ENCODE measurements at places on chromosomes 4 and X.

- no peak for DNase-seq
Observed at GRCh38 chr4:7513671-7514070, 78.9 kb upstream of the PSAPL1 start.

GRCh38 chr4:13413729-13414437 is 70.3 kb downstream of the RAB28 start:
- DNase-seq, result no peak

DNA sequence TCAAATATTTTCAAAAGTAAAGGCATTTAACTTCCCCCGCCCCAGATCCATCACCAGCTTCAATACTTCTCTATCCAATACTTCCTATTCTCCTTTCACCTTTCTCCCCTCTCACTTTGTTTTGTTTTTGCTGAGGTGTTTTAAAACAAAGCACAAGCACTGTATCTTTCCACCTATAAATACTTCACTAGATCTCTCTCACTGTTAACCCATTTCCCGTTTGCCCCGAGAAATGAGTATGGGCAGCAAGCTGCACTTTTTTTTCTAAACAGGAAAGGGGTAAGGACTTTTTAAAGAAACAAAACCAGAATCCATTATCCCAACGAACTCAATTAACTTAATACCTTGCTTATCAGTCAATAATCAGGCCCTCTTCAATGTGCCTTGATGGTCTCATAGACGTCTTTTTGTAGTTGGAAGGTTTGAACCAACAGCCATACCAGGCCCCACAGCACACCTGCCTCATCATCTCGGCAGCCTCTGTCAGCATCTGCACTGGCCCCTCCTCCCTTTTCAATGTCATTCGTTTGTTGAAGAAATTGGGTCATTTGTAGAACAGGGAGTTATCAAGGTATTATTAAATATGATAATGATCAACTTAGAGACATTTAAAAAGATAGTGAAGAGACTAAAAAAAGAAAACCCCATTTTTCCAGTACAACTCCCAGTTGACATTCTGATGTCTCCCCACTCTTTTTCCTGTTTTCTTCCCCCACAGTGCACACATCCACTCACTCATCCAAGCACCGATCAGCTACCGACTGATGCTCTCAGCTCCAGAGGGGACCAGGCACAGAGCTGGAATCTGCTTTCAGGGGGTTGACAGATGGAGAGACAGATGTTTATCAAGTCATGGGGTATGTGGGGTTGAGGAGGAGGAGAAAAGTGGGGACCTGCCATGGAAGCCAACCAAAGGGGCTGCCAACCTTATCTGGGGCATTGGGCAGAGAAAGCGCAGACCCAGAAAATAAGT is 25.8 kb downstream of the CRMP1 start:
- no peak for DNase-seq

DNA sequence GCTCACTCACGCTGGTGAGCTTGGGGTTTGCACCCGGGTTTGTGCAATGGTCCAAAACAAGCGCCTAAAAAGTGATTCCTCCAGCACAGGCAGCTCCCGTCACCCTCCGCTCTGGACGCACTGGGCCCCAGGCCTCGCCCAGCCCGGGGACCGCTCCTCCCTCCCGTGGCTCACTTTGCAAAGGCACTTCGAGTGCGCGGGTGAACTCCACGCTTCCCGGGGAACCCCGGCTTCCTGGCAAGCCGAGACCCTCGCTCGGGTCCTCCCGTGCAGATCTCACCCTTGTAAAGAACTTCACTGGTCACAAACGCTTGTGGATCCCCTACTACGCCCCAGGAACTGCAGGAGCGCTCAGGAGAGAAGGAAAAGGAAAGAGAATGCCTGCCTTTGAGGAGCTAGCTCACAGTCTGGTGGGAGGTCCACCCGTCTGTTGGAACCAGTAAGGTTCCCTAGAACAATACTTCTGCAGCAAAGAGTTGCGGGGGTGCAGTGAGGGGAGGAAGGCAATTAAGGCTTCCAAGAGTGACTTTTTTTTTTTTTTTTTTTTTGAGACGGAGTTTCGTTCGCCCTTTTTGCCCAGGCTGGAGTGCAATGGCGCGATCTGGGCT is at the start of gene CTPS2:
TSS of gene CTPS2 (minus strand) at position 122 of the 608 bp plus-strand sequence. CDS start 9,767 bp downstream, outside the sequence.
- DNase-seq, result no peak

DNA sequence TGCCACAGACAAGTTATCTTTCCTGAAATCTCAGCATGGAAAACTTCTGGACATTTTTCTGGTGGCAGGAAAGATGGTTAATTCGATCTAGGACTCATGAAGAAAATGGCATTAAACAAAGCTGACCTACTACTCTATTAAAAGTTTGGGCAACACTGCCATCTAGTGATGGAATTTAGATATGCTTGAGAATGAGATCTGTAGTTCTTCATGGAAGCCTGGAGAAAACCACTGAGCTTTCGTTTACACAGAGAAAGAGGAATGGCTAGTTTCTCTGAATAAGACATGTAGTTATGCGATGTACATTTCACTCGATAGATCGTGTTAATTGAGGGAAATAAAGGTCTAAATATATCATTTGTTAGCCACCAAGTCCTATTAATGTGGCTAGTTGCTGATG is 51.7 kb upstream of the CHRDL1 start:
- DNase-seq, result no peak

DNA sequence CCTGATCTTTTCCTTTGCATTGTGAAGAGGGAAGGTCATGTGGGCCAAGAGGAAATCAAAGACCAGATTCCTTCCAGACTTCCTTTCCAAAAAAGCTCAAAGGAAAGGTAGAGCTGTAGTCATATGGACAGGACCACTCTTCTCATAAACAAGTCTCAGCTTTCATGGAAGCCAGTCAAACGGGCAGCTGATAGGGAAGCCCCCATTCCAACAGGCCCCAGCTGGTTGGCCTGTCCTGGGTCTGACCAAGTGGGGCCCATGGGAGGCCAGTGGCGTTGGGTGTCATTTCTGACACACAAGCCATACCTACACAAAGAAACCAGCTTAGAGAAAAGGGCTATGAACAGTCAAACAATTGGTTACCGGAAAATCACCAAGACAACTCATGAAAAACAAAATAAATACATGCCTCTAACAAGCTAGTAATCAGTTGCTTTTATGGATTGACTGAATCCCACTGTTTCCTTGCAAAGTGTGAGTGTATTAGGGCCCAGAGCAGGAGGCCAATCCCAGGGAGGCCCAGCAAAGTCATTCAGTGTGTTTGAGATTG is 149.6 kb upstream of the MAMLD1 start:
- DNase-seq, result no peak

DNA sequence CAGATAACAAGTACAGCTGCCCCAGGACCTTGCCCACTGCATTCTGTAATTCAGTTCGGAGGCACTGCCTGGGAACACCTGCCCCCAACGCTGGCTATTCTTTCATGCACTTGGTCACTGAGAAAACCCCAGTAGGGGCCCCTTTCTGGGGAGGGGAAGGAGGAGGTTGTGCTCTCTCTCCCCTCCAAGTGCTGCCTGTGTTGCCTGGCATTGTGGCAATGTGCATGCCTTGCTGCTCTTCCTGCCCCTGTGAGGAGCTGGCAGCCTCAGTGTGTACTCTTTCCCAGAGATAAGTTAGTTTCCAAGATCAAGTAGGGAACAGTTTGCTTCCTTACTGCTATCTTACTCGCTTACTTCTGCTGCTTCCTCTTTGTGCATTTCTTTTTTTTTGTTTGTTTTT is 90.8 kb downstream of the AASDH start:
- no peak for DNase-seq

DNA sequence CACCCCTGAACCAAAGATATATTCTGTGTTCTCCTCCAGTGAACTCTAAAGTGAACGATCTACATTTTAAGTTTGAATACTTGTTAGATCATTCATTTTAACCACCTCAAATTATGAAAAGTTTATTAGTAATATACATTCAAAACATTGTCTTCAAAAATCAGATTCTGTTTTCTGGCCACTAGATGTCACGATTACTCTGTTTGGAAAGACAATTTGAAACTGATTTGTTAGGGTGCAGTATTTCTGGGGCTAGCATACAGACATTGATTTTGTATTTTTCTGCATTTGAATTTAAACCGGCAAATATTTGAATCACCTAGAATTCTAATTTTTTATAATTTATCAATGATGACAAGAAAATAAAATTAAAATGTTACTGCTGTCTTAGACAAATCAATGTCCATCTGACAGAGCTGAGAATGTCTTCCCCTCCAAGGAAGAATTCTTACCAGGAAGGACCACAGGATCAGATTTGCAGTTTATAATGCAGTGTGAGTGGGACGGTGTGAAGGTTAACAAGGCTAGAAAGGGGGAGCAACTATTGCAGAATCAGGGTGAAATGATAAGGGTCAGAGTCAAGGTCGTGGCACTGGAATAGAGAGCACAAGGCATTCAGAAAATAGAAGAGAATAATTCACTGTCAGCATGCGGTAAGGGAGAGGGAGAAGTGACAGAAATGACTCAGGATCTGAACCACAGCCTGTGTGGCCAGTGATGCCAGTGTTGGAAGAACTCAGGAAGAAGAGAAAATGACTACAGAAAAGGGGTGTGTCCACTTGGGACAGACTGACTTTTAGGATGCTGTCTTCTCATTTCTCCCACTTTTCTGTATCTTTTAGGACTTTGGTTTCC is 91.6 kb downstream of the ANXA10 start:
- no peak for DNase-seq

DNA sequence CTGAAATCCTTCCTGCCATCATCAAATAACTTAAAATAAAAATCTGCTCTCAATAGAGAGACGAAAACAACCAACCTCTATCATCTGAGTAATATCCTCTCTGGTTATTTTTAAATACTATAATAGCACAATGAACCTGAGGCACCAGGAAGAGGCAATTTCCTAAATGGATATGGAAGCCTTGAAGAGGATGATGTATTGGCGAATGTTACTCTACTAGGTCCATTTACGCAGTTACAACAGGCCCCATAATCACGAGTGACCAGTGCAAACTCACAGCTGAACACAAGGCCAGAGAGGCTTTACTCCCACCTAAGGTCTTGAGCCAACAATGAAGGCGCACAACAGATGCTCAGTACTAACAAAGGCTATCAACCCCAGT is 678.8 kb upstream of the NR3C2 start:
- no peak for DNase-seq

DNA sequence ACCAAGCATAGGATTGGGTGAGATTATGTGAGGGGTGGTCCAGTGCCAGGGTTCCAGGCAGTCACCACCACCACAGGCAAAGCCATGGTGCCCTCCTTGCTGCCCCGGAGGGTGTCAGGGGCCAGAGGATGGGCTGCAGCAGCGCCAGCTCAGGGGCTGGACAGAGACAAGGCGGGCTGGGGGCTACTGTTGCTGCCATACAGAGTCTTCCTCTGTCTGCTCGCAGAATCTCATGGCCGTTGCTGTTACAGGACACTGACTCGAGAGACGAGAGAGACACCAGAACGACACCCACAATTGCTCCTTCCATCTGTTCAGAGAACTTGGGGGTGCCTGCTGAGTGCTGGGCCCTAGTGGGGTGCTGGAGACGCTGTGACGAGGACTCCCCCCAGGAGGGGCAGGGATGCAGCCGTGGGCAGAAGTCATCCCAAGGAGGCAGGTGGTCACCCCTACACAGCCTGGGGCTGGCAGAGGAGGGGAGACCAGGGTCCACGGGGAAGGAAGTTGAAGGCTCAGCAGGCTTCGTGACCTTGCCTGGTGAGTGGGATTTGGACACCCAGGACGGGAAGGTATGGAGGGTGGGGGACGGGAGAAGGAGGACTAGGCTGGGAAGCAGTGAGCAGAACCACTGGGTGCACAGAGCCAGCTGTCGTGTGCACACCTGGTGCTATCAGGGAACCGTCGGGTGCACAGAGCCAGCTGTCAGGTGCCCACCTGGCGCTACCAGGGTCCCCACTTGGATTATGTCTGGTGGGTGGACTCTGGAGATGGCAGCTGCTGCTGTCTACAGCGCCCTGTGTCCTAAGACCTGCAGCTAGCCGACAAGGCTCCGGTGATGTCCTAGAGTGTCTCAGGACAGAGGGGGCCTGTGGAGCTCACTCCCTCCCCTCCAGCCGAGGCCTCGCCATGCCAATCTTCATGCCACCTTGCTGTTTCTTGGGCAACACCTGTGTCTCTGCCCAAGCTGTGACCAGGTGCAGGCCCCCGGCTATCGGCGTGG is 43.9 kb upstream of the HMX1 start:
- no peak for DNase-seq

- DNase-seq, result no peak
Observed at GRCh38 chr4:70191647-70192046, 3.9 kb upstream of the ODAM start.

GRCh38 chr4:73220815-73221214 is 37.8 kb downstream of the ANKRD17 start:
- no peak for DNase-seq

DNA sequence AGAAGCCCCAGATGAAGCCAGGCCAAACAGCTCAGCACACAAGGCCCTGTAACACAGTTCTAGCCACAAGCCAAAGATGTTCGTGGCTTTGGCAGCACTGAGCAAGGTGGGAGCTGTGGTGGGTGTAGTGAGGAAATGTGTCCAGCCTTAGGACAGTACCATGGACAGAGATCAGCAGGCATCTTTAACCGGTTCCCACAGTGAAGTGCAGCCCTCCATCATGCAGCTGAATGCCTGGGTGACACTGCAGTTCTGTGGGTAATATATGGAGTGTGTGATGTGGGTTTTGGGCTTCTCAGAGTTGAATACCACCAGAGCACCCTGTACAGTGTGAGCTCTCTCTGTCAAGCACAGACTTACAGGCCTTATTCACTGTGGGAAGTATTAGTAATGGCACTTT is 6.0 kb upstream of the NEXMIF start:
- DNase-seq, result no peak

- no peak for DNase-seq
Observed at GRCh38 chr4:14059006-14059405, 431.5 kb upstream of the BOD1L1 start.

DNA sequence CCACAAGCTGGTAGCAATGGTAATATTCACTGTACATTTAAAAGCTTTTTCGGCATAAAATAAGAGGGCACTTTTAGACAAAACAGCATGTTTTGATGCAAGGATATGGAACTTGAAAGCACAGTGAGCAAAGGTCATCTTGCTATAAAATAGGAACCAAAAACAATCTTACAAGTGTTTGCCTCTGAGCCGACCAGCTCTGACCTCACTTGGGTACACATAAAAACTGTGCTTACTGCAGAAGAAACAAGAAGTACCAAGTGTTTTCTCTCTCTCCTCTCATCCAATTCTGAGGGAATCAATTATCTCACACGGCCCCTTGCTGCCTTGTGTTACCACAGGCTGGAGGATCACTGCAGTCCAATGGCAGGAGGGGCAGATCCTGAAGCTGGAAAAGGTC is 4.8 kb upstream of the IQSEC2 start:
- no peak for DNase-seq

DNA sequence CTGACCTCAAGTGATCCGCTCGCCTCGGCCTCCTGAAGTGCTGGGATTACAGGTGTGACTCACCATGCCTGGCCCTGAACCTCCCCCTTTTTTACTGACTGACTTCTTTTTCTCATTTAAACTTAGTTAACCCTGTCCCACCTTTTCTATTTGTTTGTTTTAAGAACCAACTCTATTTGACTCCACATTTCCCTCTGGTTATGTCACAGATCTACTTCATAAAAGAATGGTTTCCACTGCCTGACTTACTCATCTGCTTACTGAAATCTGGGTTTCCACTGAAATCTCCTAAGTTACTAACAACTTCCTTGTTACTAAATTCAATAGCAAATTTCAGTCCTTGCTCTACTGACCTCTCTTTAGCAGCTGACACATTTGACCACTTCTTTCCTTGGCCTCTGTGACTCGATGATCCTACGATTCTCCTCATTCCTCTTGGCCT is 28.0 kb upstream of the NSUN7 start:
- DNase-seq, result no peak
